ENCODE measurements at places on chromosomes 7 and 10.

- DNase-seq = no peak
Observed at GRCh38 chr10:46527241-46527811, 29.1 kb downstream of the GPRIN2 start.

GRCh38 chr10:76067447-76067846 is 636.0 kb downstream of the LRMDA start:
- no peak for DNase-seq

DNA sequence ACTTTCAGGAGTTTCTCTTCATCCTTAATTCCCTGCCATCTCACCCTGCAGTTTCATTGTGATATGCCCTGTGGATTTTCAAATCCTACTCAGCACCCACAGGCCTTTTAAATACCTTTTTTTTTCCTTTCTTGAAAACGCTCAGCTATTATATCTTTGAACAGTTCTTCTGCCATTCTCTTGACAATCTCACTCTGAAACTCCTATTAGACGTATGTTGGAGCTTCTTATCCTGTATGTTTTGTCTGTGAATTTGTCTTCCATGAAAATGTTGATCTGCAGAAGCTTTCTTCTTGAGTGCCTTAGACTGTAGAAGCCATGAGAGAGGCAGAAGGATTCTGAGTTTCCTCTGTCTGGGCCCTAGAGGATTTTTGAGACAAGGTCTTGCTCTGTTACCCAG is 18.9 kb upstream of the YAE1 start:
- DNase-seq = no peak

- no peak for DNase-seq
Observed at GRCh38 chr7:99953649-99954048, 22.2 kb downstream of the AZGP1 start.

DNA sequence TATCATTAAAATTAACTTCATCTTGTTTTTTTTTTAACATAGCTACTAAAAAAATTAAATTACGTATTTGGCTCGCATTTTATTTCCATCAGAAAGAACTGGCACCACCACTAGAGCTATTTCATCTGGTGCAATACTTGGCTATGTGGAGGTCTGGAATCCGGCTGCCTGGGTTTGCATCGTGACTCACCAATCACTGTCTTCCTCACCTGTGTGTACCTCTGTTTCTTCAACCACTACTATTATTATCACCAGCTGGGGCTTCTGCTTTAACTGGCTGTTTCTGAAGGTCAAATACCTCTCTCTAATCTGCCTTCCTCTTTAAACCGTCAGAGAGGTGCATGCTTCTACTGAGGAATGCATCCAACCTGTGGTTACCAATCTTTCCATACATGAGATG is 6.5 kb downstream of the WDR91 start:
- DNase-seq = no peak

GRCh38 chr7:124029396-124030188 is 3.3 kb downstream of the TMEM229A start:
- no peak for DNase-seq

DNA sequence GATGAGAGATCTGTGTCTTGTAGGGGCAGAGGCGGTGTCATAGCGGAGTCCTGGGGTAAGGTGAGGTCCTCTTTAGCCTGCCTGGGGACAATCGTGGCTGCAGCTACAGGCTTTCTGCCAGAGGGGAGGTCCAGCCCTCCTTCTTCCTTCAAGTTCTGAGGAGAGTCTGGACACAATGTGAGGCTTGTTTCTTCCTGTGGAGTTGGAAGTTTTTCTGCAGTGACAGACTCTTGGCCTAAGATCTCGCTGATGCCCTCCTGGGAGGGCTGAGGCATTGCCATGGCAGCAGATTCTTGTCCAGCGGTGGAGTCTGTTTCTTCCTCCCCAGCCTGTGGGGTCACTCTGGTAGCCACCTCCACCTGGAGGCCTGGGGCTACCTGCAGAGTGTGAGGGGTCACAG is 4.4 kb downstream of the NACAD start:
- DNase-seq = no peak

All from stimulated activated CD8-positive, alpha-beta memory T cell treated with anti-CD3 and anti-CD28 coated beads, Interleukin-4, amount 100 ng/mL, for 4 hours (primary cell).